Fibroblast of lung (primary cell): ENCODE measurements at places on chromosomes 1 and 21. TPM values are rescaled to one million over a fixed set of nuclear protein-coding genes. Genes with fewer than 3 reads are reported as not detected.

GRCh38 chr1:13832100-13832499 lies 132.1 kb downstream of the PRDM2 start:
- no peak for DNase-seq

DNA sequence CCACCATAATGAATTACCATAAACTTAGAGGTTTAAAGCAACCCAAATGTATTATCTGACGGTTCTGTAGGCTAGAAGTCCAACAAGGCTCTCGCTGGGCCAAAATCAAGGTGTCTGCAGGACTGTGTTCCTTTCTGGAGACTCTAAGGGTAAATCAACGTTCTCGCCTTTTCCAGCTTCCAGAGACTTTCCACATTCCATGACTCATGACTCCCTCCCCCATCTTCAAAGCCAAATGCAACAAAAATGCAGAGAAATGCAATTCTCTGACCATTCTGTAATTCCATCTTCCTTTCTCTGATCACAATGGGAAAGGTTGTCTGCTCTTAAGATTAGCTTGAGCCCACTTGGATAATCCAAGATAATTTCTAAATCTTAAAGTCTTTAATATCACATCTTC lies 287.1 kb downstream of the LTN1 start:
- DNase-seq = peak; percentile 59

GRCh38 chr1:92125204-92125603 lies 45.1 kb downstream of the BTBD8 start:
- DNase-seq = no peak

MYOM3 gene
- not detected in 2 replicates for polyA plus RNA-seq

KIF14 gene
- 2.2 and 7.0 TPM in 2 replicates for polyA plus RNA-seq
